Stomach (tissue), 19 donors: ENCODE measurements at places on chromosomes 6 and 20. TPM values are rescaled to one million over a fixed set of nuclear protein-coding genes. Genes with fewer than 3 reads are reported as not detected.

DNA sequence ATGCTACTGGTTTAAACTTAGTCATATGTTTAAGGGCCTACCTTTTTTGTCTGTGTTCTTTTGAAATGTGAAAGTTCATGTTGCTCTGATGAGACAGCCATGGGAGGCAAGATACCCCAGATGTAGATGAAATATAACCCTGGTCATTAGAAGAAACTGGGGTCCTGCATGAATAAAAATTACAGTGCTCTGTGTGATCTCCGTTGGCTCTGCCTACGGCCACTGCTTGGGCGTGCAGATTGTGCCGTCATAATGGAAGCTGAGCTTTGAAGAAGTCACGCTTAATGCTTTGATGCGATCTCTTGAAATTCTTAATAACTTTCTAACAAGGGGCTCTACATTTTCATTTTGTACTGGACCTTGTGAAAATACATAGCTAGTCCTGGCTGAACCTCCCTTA lies at the start of gene TAAR2:
TAAR2 (minus strand) TSS at position 101 of the 400 bp plus-strand sequence; CDS start at position 101, 0 bp downstream.
- DNase-seq: no peak
- no peak within 1 kb of the TSS for H3K4me3 ChIP-seq
- no peaks in the 10 kb centered on the region for H3K27me3 ChIP-seq
- H3K27ac ChIP-seq: no peak within 1 kb of the TSS

The TNFRSF6B gene
- 1.1 TPM for total RNA-seq

- peaks cover 15% of the 10 kb centered on the region for H3K36me3 ChIP-seq
- H3K4me3 ChIP-seq: no peak overlapping the region
- no peak overlapping the region for H3K27ac ChIP-seq
- no peaks in the 10 kb centered on the region for H3K27me3 ChIP-seq
- DNase-seq: peak; percentile 74
Measured at GRCh38 chr20:25470045-25470444, 62.6 kb downstream of the GINS1 start.

GRCh38 chr6:13226071-13226470 lies 102.3 kb downstream of the TBC1D7 start:
- DNase-seq: no peak
- H3K27ac ChIP-seq: no peak overlapping the region
- H3K27me3 ChIP-seq: no peaks in the 10 kb centered on the region
- no peak overlapping the region for H3K4me3 ChIP-seq

GRCh38 chr6:41063884-41064285 lies 8.3 kb downstream of the OARD1 start:
- no peak for DNase-seq
- no peaks in the 10 kb centered on the region for H3K27me3 ChIP-seq
- no peak overlapping the region for H3K4me3 ChIP-seq
- H3K27ac ChIP-seq: peak overlapping the region; percentile 84

GRCh38 chr6:156231026-156231765 lies 546.0 kb upstream of the ARID1B start:
- H3K4me1 ChIP-seq: no peaks in the 10 kb centered on the region
- DNase-seq: no peak
- H3K27me3 ChIP-seq: no peaks in the 10 kb centered on the region
- H3K27ac ChIP-seq: no peak overlapping the region
- no peaks in the 10 kb centered on the region for H3K36me3 ChIP-seq
